ENCODE measurements at places on chromosomes 6 and 20.

DNA sequence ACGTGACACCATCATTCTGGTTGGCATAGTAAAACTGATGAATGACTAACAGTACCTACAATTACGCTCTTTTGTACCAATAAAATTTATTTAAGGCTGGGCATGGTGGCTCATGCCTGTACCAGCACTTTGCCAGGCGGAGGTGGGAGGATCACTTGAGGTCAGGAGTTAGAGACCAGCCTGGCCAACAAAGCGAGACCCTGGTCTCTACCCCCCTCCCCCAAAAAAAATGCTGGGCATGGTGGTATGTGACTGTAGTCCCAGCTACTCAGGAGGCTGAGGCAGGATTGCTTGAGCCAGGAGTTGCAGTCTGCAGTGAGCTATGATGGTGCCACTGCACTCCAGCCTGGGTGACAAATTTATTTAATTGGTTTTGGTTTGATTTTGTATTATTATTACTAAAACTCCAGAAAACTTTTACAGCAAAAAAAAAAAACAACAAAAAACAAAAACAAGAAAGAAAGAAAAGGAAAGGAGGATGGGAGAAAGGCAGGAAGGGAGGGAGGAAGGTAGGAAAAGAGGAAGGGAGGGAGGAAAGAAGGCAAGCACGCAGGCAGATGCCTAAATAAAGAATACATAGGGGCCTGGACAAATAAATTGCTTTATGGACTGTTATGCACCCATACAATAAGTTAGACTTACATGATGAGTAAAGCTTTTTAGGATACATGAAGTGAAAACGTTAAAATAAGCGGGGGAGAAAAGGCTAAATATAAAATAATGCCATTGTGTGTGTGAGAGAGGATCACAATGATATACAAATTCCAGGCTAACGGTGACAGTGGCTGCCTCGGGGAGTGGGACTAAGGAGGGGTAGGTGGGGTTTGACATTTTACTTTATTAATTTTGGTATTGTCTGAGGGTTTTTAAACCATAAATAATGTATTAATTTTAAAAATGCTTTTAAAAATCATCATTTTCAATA lies 682 bp upstream of the ZSCAN9 start:
- no peak for DNase-seq

DNA sequence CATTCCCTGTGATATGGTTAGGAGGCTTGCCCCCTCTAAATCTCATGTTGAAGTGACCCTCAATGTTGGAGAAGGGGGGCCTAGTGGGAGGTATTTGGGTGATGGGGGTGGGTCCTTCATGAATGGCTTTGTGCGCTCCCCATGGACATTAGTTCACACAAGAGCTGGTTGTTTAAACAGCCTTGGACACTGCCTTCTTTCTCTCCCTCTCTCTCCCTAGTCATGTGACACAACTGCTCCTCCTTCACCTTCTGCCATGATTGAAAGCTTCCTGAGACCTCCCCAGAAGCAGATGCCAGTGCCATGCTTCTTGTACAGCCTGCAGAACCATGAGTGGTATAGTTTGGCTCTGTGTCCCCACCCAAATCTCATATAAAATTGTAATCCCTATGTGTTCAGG lies 117.2 kb upstream of the SLC22A16 start:
- DNase-seq: no peak

- DNase-seq: no peak
Measured at GRCh38 chr6:90416322-90416721, 119.7 kb upstream of the BACH2 start.

- DNase-seq: no peak
Measured at GRCh38 chr20:32509639-32510066, 75.5 kb downstream of the NOL4L start.

DNA sequence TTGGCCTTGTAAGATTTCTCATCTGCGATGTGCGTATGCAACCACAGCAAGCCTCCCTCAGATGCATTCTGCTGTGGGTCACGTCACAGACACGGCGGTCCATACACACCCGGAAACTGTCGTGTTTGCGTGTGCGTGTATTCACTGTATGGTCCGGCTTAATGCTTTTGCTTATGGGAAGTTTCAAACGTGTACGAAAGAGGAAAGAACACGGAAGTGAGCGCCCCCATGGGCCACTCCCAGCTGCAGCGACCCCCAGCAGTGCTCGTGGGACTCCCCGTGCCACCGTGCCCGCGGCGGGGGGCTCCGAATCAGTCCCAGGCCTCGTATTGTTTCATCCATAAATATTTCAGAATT lies 10.2 kb downstream of the DLL1 start:
- DNase-seq: no peak

DNA sequence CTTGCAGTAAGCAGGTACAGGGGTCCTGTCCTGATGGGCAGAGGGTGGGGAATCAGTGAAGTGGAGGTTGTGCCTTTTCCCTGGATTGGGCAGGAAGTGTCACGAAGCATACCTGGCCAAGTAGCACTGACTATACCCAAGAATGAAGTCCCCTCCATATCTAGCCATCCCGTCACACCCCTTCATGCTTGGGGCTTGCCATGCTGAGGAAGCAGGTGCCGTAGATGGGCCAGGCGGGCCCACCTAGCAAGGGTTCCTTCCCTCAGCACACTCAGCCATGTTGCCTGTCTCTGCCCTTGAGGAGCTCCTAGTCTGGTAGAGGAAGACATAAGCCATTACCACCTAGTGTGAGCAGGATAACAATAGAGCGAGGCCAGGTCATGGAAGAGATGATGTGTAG lies 33.5 kb downstream of the EIF2S2 start:
- no peak for DNase-seq

DNA sequence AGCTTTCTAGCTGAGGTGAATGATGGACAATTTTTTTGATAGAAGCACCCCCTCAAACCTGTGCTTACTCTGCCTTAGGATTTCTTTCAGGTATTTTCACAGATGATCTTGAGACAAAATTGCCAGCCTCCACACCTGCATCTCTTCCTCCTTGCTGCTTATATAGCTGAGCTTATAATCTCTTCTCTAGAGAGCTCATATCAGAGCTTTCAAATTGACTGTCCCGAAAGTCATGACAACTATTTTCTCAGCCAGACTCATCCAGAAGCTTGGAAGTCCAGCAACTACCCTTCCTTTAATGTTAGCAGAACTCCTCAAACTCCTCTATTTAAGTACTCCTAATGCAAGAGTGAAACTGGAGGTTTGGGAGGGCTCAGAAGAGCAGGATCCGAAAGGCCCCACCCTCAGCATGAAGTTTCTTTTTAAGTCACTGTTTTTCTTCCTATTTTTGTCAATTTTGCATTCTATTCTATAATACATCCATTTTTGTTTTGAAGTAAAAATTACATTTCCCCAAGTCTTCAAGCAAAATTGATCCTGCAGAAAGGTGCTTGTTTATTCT lies 12.7 kb downstream of the CGA start:
- no peak for DNase-seq

DNA sequence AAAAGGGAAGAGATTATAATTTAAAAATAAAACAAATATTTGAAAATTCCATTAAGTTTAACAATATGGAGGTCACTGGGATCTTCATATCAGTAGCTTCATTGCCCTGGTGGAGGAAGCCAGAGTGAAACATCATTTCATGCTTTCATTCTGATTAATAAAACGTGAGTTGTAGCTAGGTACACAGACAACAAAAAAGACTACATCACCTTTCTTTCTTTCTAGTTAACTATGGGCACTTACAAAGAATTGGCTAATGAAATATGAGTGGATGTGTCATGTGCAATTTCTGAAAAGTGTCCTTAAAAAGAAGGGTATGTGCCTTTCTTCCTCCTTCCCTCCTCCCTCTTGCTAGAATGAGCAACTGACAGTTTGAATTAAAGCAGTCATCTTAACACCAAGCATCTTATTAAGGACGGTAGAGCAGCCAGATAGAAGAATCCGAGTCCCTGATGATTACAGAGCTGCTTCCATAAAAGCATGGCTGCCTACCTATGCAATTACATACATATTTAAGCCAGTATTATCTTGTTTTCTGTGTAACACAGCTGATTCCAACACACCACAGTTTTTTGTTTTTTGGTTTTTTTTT lies 3.4 kb downstream of the SERAC1 start:
- no peak for DNase-seq

DNA sequence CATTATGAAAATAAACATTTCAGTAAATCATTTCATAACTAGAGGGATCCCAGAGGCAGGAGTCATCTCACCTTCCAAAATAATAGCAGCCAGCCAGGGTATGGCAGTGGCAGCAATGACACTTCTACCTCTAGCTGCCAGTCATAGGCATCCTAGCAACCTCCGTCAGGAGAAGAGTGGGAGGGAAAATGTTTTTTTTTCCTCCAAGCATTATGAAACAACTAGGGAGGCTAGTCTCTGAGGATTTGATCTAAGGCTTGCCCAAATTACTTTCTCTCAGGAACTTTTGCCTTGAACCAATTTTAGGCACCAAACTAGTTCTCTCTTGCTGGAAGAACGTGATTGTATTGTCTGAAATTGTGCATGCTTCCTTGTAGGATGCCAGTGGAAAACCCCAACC lies 208.7 kb upstream of the PREP start:
- DNase-seq: no peak

DNA sequence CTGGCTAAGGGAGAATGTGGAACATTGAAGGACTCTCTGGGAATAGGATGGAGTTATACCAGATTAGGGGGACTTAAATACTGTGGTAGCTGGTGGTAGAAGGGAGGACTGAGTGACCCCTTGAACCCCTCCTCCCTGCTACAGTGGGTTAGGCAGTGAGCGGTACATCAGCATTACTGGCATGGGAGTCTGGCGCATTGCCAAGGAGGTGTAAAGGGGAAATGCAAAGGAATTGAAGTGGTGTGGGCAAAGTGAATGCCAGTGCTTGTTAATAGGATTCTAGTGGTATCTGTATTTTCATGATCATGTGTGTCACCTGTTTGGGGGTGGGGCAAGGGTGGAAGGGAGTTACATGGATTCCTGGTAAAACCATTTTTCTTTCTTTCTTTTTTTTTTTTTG lies 60.1 kb downstream of the GFRA4 start:
- no peak for DNase-seq

- no peak for DNase-seq
Measured at GRCh38 chr20:58312836-58313235, 3.3 kb downstream of the RAB22A start.

- no peak for DNase-seq
Measured at GRCh38 chr6:130537447-130537846, 171.6 kb downstream of the TMEM200A start.

GRCh38 chr20:54132612-54133433 lies 41.0 kb downstream of the CYP24A1 start:
- DNase-seq: no peak

DNA sequence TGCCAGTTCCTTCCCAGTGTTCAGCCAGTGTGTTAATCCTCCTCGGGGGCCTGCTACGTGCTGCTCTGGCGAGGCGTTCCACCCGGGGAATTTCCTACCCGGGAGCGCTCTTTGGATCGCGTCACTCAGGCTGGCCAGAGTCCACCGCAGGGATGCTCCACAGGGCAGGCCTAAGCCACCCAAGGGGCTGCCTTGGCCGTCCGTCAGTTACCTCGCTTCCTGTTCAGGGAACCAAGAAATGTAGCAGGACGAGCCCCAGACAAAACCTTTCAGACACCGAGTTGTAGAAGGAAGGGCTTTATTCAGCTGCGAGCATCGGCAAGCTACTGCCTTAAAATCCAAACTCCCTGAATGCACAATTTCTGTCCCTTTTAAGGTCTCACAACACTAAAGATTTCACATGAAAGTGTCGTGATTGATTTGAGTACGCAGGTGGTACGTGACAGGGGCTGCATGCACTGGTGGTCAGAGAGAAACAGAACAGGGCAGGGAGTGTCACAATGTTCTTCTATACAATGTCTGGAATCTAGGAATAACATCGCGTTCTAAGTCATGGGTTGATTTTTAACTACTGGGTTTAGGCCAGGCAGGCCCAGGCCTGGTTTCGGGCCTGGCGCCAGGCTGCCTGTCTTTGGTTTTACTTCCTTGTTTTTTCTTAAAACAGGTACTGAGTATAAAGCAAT lies 15.7 kb upstream of the POU5F1 start:
- no peak for DNase-seq

DNA sequence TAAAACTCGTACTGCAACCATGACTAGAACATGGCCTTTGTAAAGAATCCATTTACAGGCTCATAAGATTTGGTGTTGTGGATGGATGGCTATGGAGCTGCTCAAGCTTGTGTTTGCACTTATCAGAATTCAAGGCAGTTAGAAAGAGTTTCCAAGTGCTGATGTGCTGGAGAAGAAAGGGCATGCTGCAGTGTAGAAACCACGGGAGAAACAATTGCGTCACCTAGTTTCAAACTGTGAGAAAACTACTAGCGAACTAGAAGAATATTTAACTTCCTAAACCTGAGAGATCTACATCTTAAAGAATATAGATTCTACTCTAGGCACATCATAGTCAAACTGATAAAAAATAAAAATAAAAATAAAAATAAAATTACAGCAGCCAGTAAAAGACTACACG lies 116.2 kb downstream of the SGK1 start:
- no peak for DNase-seq

GRCh38 chr6:85077098-85077497 lies 312.7 kb upstream of the TBX18 start:
- no peak for DNase-seq
